HTR-8/SVneo (cell line): ENCODE measurements at places on chromosomes 13 and 19.

DNA sequence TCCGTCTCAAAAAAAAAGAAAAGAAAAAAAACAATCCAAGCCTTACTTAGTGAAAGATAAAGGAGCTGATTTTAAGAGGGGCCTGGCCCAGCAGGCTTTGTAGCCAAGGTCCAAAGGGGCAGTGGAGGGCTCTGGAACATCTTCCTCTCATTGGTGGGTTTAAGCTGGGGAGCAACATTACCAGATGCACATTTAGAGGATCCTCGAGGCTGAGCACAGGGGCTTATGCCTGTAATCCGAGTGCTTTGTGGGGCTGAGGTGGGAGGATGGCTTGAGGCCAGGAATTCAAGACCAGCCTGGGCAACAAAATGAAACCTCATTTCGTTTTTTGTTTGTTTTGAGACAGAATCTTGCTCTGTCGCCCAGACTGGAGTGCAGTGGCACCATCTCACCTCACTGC lies 8.0 kb upstream of the TMEM160 start:
- DNase-seq = no peak

DNA sequence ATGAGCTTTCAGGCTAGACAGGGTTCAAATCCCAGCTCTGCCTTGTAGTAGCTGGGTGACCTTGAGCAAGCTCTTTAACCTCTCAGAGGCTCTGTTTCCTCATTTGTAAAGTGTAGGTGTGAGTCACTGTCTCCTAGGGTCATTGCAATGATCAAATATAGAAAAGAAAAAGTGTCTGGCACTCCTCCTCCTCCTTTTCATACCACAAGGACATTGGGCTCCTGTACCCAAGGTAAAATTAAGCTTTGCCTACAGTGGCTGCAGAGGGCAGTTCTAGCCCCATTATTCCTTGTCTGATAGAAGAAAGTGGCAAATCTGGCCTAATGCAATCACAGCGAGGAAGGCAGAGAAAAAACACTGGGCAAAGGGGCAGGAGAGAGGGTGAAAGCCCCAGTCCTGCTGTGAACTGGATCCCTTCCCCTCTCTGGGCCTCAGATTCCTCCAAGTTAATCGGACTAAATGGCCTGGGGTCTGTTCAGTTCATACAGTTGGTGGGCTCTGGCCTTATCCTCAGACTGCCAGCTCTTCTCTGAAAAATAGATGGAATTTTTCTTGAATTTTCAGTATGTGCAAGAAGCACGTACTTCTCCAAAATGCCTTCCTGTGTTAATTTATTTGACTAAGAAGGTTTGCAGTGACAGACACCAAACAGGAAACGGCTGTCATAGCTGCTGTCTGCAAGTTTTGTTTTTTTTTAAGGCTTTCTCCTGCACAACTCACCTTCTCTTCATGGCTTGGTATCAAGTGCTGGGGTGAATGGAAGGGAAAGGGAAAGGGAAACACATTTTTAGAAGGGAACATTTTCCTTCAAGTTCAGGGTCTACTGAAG lies 35.3 kb downstream of the RGCC start:
- no peak for DNase-seq

GRCh38 chr13:95174517-95174916 lies 126.7 kb downstream of the ABCC4 start:
- no peak for DNase-seq

GRCh38 chr13:44697058-44697457 lies 120.9 kb upstream of the TSC22D1 start:
- no peak for DNase-seq

- no peak for DNase-seq
These were observed 109.3 kb upstream of the MLNR start for GRCh38 chr13:49110913-49111170.

DNA sequence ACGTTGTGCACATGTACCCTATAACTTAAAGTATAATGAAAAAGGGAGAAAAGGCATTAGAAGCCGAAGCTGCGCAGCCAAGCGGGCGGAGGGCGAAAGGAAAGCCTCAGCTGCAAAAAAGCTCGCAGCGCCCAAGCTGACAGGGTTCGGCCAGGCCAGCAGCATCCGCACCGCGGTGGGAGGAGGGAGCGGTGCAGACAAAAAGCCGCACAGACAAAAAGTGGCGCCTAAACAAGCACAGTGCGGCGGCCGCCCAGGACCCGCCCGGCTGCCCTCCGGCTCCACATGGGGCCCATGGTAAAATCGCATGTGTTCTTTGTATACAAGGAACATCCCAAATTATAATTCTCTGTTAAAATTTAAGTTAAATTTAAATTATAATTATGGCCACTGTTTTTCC lies 42.4 kb downstream of the PSG3 start:
- DNase-seq = no peak

- DNase-seq = no peak
These were observed 566 bp downstream of the HMG20B start for GRCh38 chr19:3573162-3573857.

DNA sequence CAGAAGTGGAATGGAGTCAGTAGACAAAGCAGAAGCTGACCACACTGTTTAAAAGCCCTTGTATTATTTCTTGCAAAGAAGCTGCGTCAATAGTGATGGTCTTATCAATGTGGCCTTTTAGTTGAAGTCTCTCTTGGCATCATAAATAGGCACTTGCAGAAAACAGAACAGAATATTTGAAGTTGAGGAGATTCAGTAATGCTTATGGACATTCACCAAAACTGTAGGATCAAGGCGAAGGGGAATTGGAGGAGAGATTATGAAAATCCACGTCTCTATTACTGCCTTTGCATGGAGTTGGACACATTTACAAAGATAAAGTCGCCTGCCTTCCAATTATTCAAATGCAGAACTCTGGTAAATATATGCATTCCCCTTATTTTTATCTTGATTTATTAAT lies 1482.8 kb downstream of the EFNB2 start:
- no peak for DNase-seq

- no peak for DNase-seq
These were observed 113.1 kb downstream of the PAN3 start for GRCh38 chr13:28251466-28251865.

DNA sequence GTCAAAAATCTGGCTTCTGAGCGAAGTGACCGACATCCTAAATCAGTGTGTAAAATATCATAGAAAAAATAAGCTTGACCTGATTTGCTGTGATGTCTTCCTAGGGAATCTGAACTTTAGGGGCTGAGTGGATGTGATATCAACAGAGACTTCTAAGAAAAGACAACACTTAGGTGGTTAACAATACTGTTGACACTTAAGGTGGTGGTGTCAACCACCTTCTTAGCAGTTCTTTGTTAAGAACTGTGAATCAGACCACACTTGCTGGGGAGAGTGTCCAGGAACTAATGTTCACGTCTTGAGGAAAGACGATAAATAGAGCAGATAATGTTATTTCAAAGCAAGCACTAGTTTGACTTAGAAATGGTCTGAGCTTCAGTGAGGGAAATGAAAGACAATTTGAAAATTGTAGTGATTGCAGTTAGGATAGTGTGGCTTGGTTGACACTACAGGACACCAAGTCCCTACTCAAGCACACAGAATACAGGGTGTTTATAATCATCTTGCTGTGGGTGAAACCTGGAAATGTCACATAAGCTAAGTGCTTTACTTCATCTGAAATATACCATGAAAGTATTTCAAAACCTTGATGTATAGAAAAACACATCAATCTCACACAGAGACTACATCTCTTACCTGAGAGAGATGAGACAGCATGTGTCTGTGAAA lies 1936.5 kb downstream of the PCDH9 start:
- no peak for DNase-seq
